Activated CD8-positive, alpha-beta memory T cell treated with anti-CD3 and anti-CD28 coated beads for 48 hours (primary cell): ENCODE measurements at places on chromosomes 5 and 9.

- DNase-seq = no peak
Observed at GRCh38 chr5:150419630-150420270, 7.0 kb upstream of the CD74 start.

- DNase-seq = no peak
Observed at GRCh38 chr5:96816411-96816939, 8.7 kb upstream of the ERAP1 start.

DNA sequence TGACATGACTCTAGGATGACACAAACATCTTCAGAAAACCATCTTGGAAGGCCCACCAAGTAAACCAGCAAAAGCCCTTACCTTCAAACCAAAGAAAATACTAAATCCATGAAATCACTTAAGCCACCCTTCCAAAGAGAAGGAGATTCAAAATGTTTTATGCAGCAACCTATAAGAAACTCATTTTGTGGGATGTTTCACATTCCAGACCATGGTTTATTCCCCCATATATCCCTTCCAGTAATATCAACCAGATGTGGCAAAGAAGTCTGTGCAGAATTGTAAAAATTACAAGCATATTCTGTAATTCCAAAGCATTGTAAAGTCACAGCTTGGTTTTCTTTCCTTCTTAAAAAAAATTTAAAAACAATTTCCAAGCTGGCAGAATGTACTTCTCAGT lies 117.4 kb downstream of the SLIT3 start:
- no peak for DNase-seq

GRCh38 chr9:33765411-33765810 lies 29.9 kb upstream of the PRSS3 start:
- DNase-seq = no peak

DNA sequence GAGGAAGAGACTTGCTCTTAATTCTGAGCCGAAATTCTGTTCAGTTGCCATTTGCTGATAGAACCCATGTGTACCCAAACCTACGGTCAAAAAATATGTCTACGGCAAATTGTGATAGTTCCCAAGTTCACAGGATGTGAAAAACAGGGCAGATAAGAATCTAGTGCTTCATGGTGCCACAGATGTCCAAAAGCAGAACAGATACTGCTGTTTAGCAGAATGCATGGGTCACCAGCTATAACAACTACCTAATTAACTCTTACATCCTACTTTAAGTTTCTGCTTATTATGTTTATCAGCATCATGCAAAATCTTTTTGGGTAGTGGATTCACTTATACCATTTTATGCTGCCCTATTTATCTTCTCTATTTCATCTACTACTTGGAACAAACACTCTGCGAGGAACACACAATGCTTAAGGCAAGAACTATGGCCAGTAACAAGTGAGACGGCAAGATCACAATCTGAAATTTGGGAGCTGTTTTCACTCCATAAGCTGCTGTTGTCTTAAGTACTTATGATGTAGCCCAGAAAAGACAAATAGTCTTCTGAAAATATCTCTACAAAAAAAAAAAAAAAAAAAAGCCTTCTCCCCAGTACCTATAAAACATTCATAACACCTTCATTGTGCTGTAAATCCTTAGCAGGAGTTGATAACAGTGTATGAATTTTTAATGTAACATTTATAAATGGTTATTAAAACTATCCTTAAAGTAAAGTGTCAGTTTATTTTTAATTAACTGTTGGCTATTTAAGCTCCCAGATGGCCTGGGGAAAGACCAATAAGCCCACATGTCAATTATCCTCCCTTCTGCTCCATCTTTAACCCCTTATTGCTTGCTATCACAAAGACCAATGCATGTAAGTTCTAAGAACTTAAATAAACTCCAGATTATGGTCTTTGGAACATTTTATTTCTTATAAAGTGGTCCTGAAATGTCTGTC lies 232.3 kb downstream of the TLR4 start:
- no peak for DNase-seq

DNA sequence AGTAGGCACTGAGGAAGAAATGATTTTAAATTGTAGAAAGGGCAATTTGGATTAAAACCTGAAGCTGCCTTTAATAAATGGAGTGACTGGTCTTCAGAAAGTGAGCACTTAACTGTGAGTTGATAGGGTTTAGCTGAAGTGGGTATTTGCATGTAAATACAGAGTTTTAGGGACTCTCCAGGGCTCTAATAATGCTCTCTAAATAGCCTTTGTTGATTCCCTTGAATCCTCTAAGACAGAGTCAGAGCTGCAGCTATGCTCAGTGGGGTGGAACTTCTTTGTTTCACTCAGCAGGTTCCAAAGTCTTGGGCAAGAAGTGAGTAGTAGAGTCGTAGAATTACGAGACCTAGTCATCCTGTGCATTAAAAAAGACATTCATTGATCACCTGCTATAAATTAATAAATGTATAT lies 21.4 kb downstream of the GLRA1 start:
- no peak for DNase-seq

DNA sequence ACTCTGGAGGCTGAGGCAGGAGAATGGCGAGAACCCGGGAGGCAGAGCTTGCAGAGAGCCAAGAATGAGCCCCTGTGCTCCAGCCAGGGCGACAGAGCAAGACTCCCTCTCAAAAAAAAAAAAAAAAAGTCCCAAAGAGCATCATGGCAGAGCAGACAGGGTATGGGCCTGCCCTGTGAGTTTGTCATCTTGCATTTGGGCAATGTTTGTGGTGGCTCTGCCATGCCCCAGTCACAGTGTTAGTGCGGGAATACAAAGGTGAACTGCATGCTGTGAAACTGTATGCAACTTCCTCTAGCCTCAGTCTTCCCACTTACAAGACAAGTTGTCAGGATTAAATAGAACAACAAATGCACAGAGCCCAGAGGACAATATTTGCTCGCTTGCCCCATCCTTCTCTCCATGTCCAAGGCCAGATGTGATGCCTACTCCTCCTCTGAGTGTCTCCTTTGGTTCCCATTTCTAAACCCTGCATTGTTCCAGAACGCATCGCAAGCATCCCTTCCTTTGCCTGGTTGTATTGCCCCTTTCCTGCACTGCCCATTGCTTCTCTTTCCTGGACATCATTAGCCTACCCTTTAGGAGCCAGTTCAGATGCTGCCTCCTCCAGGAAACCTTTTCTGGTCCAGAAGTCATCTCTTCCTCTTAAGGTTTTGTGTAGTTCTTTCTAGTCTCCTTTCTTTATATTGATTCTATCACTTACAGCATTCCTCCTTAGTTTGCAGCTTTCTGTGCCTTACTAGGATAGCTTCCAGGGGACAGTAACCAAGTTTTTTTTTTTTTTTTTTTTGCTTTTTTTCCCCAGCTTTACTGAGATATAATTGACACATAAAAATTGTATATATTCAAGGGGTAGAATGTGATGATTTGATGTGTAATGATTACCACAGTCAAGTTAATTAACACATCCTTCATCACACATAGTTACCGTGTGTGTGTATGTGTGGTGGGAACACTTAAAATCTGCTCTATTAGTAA lies 69.0 kb upstream of the TNFAIP8 start:
- DNase-seq = no peak

DNA sequence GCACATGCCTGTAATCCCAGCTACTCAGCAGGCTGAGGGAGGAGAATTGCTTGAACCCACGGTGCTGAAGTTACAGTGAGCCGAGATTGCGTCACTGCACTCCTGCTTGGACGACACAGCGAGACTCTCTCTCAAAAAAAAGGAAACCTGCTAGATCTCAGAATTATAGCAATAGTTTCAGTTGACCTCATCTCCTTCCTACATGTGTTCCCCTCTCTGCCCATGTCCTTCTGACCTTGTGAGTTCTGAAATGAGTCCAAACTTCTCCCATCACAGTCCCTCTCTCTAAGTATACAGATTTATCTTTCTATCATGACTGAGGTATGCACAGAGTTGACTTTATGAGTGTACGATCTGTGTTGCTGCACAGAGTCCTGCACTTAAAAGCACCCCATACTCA lies 44.6 kb upstream of the SHOC1 start:
- DNase-seq = no peak

DNA sequence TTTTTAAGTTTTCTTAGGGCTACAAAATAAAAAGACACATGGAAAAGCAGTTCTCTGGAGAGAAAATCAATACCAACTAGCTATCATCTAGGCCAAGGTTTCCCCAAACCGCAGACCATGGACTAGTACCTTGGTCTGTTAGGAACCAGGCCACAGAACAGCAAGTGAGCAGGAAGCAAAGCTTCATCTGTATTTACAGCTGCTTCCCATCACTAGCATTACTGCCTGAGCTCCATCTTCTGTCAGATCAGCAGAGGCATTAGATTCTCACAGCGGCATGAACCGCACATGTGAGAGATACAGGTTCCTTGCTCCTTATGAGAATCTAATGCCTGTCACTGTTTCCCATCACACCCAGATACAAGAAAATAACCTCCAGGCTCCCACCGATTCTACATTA lies 1907.6 kb upstream of the ACO1 start:
- DNase-seq = no peak

- DNase-seq = no peak
Observed at GRCh38 chr9:112069318-112070169, 105.6 kb downstream of the SUSD1 start.

DNA sequence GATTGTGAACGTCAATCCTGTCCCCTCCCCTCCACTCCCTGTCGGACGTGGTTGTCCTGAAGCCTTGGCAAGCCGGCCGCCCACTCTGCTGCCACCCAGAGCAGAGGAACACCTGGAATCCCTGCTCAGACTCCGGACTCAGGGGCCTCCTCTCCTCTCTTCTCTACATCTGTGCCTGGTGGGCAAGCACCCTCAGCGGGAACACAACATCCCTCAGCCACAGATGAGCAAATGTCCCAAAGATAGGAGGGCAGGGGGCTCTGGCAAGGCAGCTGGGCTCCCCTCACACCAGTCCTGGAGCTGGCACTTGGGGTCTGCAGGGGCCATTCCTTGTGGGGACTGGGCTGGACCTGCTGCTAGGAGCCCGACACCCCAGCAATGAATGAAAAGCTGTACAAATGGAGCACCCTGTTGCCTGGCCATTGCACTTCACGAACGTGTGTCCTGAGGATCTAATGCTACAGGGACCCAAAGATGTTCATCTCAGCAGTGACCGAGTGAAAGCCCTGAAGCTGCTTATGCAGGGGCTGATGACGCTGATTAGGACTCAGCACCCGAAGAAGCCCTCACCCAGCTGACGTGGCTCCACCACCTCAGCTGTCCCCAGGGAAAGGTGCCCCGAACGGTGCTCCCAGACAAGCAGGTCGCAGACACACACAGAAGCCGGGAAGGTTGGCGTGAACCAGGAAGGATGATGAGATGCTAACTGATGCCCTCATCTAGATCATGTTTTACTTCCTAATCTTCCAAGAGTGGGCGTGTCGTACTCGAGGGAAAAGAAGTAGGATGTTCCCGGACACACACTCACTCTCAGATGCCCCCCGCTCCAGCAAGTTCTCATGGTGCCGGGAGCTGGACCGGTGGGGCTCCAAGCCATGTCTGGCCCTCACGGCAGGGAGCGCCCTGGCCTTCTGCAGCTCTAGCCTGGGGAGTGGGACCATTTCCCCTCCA lies 177.0 kb upstream of the PPP1R26 start:
- no peak for DNase-seq
